ENCODE measurements at places on chromosomes 4 and X.

DNA sequence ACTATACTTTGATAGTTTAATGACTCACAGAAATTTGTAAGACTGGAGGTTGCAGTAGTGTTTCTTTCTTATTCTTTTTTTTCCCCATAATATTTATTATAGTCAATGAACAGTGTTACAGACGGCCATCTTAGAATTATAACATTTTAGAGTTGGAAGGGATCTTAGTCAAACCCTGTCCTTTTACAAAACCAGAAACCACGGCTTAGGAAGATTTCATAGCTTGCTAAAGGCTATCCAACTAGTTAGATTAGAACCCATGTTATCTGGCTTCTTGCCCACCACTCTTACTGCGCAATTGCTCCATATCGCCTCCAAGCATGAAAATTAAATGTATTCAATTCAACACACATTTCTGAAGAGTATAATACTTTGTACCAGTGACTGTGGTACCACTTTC lies 1.1 kb downstream of the XIAP start:
- DNase-seq, result no peak

GRCh38 chrX:48752498-48752897 lies 9.0 kb upstream of the GLOD5 start:
- DNase-seq, result no peak

- DNase-seq, result no peak
Observed at GRCh38 chrX:71945237-71945805, 34.7 kb downstream of the NHSL2 start.

GRCh38 chr4:55546756-55547465 lies at the start of gene CLOCK:
Gene CLOCK, minus strand, starts transcription at chr4:55546909. Its CDS starts 64,124 bp downstream, at chr4:55482785.
- peak; percentile 64 for DNase-seq

GRCh38 chr4:34183926-34184325 lies 2060.4 kb downstream of the ARAP2 start:
- DNase-seq, result no peak

DNA sequence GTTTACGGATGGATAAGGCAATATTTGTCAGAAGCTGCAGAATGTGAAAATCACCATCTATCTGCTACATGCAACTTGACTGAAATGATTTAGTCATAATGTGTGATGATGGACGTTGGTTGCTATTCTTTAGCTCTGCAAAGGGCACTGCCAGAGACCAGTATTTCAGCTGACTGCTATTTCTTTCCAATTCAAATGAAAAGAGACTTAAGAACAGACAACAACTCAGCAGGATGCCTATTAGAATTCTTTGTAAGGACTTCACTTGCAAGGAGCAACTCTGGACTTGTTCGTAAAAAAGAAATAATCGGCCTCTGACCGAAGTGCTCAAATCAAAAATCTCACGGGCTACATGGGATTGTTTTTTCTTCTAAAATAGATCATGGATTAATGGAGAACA lies 262.7 kb downstream of the DHX15 start:
- no peak for DNase-seq

GRCh38 chr4:30744957-30745640 lies 24.9 kb downstream of the PCDH7 start:
- no peak for DNase-seq

DNA sequence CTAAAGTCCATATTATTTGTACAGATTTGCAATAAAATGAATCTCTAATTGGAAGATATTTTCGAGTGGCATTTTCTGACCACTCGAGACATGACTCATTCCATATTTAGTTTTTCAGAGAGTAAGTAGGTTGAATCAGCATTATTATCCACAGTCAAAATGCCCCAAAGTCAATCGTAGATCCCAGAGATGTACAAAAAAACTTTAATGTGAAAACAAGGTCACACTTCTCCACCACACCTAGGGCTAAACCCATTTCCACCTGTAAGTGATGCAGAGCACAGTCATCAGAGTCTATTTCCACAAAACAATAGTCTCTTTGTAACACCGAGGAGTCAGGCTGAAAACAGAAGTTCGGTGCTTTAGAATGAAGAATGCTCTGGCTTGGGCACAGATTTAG lies 117.1 kb upstream of the TENM3 start:
- no peak for DNase-seq

GRCh38 chrX:1491851-1492349 lies 39.2 kb upstream of the ASMTL start:
- DNase-seq, result peak; percentile 77

- DNase-seq, result no peak
Observed at GRCh38 chr4:41196633-41197332, 17.6 kb downstream of the APBB2 start.

GRCh38 chr4:9931146-9931545 lies 90.2 kb downstream of the SLC2A9 start:
- DNase-seq, result no peak

DNA sequence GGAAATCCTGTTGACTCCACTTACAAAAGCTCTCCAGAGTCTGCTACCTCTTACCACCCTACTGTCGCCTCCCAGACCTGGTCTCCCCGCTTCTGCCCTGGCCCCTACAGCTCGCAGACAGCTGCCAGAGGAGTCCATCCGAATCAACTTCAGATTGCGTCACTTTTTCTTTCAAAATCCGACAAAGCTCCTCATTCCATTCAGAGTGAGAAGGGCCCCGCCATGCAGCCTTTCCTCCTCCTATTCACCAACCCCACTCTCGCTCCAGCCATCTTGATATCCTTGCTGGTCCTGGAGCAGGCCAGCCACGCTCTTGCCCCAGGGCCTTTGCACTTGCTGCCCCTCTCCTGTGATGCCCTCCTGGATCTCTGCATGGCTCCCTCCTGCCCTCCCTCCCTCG lies 5.2 kb upstream of the OPN1LW start:
- no peak for DNase-seq

- DNase-seq, result no peak
Observed at GRCh38 chr4:93065790-93066189, 762.0 kb downstream of the GRID2 start.

DNA sequence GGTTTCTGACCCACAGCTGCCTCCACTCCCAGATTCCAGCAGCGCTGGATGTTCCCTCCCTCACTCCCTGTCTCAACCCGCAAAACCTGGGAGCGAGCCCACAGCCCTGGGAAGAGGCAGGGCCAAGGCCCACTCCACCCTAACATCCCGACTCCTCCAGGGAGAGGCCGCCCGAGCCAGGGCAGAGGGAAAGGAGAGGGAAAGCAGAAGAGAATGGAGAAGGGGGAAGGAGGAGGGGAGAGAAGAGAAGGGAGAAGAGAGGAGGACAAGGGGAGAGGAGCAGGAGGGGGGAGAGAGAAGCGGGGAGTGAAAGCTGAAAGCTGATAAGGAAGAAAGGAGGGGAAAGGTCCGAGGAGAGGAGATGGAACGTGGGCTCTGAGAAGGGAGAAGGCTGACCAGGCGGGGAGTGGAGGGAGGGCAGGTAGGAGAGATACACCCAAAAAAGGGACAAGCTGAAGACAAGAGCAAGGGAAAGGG lies 120.2 kb upstream of the PJA1 start:
- no peak for DNase-seq

DNA sequence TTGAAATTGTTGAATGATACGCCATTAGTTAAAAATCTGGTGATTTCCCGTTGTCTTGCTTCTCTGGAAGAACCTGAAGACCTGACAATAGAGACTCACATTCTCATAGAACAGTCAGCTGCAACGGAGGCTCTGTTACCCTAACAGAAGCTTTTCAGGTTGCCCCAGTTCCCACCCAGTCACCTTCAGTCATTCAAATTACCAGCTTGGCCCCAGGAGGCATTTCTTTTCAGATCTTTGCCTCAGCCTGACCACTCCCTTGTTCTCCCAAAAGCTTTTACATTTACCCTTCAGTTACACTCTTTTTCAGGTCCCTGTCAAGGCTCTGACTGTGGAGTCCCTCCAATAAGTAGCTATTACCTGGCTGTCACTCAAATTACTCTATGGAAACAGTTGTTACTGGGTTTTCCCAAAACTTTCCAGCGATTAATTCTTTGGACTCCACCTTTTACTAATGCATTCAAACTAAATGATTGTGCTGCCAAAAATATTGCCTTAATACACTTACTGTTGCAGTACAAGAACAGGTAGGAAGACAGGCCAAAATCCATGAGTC lies 162.2 kb upstream of the FTHL17 start:
- no peak for DNase-seq

DNA sequence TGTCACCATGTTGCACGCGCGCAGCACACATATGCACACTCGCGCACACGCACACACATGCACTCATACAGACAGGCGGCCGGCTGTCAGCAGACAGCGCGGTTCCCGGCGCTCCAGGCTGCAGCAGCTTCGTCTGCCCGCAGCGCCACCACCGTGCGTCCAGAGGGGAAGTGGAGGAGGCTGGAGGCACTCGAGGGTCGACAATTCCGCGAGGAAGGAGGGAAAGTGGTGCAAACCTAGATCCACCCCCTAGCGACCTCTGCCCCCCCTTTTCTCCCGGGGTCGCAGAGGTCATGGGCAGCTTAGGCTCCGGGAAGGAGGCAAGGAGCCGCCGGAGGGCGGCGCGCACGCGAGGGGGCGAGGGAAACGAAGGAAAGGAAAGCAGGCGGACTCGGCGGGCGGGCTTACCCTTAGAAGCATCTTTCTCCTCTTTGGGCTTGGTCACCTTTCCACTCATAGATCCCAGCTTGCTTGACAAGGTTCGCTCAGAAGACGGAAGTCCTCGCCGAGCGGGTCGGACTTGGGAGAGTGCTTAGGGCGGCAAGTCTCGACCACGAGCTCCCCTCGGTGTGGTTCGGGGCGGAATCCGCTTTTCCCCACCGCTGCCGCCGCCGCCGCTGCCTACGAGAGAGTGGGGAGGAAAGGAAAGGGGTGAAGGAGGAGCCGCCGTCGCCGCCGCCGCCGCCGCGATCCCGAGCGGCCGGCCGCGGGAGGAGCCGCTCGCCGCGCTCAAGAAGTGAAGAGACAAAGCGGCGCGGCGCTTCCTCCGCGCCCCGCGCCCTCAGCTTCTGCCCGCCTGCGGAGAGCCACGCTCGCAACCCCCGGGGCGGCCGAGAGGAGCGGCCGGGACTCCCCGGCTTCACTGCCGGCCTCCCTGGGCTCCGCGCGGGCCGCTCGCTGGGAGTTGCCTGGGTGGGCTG lies 326.6 kb upstream of the F9 start:
- DNase-seq, result no peak

- DNase-seq, result peak; percentile 29
Observed at GRCh38 chr4:182808673-182809416, 108.3 kb downstream of the DCTD start.

DNA sequence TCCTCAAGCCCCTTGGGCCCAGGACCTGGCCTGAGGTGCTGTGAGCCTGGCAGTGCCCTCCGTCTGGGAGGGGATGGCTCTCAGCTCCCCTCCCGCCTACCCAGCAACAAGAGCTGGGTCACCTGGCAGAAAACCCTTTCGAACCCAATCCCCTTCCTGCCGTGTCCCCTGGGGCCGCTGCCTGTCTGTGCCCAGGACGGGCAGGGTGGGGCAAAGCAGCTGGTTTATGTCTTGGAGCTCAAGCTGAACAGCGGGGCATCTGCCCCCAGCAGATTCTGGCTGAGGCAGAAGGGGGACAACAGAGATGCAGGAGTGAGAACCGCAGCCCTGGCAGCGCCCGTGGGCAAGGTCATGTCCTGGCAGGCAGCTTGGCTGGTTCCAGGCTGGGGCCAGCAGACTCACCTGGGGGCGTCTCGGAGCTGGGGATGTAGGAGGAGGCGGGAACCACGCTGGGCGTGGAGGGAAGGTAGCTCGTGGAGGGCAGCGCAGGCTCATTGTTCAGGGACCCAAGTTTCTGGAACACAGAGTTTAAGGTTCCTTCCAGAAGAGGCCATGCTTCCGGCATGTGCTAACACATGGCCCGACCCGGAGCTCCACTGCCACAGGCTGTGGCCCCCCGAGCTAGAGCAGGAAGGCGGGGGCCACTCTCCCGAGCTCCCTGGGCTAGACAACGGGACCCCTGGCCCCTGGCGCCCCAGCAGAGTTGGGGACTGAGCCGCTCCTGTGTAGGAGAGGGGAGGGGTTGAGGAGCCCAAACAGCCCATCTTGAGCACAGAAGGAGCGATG lies 24.2 kb downstream of the NELFA start:
- DNase-seq, result no peak

- DNase-seq, result no peak
Observed at GRCh38 chrX:113726466-113726865, 857.4 kb upstream of the HTR2C start.

DNA sequence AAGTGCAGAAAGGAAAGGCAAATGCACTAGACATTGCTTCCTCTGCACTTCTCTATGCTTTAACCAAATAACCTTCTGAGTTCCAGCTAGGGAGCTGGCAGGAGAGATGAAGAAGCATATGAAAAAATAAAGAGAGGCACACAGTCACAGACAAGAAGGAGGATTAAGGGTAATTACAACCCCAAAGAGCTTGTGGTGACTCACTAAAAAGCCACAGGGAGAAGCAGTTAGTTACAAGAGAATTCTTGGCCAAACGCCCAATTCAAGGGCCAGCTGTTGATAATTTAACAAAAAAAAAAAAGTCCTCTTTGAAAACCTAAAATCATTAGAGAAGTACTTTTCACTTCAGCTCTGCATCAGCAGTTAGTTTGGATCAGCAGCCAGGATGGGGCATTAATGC lies 478.0 kb downstream of the KCNIP4 start:
- DNase-seq, result no peak

GRCh38 chrX:31224381-31225012 lies 152.7 kb upstream of the FTHL17 start:
- no peak for DNase-seq

DNA sequence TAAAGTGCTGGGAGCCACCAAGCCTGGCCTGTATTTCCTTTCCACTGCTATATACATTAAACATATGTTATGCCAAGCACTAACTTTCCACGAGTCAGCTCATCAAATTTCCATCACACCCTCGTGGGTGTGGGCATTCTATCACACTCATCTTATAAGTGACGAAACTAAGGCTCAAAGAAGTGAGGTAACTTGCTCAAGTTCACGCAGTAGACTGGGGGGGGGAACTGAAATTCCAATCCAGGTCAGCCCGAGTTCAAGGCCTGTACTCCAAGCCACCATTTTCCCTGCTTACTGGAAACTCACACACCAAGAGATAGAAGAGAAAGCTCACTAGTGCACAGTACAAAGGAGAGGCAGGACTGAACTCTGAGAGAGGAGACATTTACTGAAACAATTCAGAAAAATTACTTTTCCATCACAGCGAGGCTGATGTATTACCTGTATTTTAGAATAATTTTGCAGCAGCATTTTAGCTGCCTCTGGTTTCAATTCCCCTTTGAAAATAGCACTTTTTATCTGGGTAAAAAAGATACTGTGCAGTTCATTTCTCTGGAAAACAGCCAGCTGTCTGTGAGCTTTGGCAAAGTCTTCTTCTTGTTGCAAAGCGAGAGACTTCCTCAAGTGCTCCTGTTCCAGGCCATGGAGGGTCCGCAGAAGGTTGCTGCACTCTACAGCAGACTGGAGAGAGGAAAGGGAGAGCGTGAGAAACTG lies 76.8 kb downstream of the EVC2 start:
- DNase-seq, result no peak
